Ascending aorta (tissue), 2 donors: ENCODE measurements at places on chromosomes 4 and X. TPM values are rescaled to one million over a fixed set of nuclear protein-coding genes. Genes with fewer than 3 reads are reported as not detected.

CXCL11 gene
- not detected for total RNA-seq

TCEAL6 gene
- total RNA-seq: not detected

FAM149A gene
- 13.9 TPM for total RNA-seq

ADAMTS3 gene
- 2.2 TPM for total RNA-seq

MTMR8 gene
- 0.85 TPM for total RNA-seq

PCYT1B gene
- total RNA-seq: 0.21 TPM

FATE1 gene
- not detected for total RNA-seq

USP26 gene
- total RNA-seq: not detected

TCP11X2 gene
- not detected for total RNA-seq

AMMECR1 gene
- total RNA-seq: 3.5 TPM

ACSL4 gene
- 18.5 TPM for total RNA-seq

PRRG3 gene
- not detected for total RNA-seq

TMEM31 gene
- total RNA-seq: not detected

PAGE2B gene
- total RNA-seq: not detected

OTC gene
- 0.32 TPM for total RNA-seq

NSUN7 gene
- total RNA-seq: 5.0 TPM
